Stimulated activated naive CD8-positive, alpha-beta T cell treated with anti-CD3 and anti-CD28 coated beads, Interleukin-15, amount 100 ng/mL, for 72 hours (primary cell): ENCODE measurements at places on chromosomes 2 and 18.

DNA sequence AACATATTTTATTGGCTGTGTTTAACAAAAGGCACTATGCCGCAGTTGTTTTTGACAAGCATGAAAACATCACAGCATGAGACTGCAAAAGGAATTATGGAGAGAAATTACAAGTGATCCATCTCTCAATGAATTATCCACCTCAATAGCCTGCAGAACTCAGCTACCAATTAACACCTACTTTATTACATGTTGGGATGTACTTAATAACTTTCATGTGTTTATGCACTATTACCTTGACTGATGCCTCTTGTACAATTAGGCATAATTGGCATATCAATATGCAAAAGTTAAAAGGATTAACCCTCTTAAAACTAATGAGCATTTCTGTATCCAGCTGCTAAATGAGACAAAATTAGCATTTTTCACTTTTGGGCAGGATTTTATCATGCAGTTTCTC lies 27.8 kb downstream of the ARHGAP15 start:
- DNase-seq: no peak

GRCh38 chr2:204849892-204850291 lies 304.6 kb downstream of the PARD3B start:
- DNase-seq: no peak

DNA sequence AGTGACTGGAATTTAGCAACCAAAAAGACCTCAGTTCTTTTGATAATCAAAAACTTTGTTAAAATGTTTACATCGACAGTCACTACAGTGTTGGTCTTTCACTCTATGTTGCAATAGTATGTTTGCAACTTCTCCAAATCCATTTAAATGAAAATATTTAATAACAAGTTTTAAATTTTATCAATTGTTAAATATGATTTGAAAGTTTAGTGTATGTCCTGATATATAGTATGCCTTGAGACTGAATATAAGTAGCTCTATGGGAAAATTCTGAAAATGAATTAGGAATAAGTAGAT lies 109.9 kb downstream of the ANKRD44 start:
- DNase-seq: no peak

DNA sequence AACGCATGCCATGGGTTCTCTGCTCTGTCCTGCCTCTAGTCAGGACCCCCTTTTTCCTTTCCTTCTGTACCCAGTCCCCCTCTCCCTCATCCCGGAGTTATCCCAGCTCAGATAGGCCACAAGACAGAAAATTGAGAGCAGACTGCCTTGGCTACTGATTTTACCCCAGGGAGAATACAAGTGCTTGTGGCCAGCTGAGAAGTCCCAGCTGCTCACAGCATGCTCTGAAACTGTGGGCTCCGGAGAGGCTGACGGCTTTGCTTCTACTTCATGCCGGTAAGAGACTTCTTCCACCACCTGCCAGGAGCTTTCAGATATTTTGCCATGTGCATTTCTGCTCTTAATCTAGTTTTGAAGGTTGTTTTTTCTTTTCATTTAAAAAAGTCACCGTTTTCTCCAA lies 20.0 kb upstream of the SIX2 start:
- DNase-seq: no peak

- DNase-seq: no peak
Measured at GRCh38 chr2:232389327-232389726, 10.8 kb downstream of the ALPP start.

GRCh38 chr2:7867867-7868266 lies 814.0 kb upstream of the ID2 start:
- DNase-seq: no peak

- peak; percentile 41 for DNase-seq
Measured at GRCh38 chr2:54503192-54503591, 47.1 kb downstream of the SPTBN1 start.

DNA sequence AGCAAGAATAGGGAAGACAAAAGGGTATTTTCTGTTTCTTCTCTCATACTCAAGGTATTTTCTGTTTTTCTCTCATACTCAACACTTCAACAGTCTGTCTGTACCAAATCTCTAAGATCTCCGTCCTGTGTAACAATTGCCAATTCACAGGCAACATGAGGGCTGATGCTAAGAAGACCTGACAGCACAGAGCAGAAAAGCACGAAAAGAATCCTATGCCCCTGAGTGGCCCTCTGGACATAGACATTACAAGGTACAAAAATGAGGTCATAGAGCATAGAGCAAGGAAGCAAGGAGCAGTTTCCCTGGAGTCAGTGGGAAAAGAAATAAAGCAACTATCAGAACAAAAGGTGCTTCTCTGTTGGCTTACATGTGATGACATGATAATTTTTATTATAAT lies 1612.6 kb upstream of the CELF4 start:
- DNase-seq: no peak

DNA sequence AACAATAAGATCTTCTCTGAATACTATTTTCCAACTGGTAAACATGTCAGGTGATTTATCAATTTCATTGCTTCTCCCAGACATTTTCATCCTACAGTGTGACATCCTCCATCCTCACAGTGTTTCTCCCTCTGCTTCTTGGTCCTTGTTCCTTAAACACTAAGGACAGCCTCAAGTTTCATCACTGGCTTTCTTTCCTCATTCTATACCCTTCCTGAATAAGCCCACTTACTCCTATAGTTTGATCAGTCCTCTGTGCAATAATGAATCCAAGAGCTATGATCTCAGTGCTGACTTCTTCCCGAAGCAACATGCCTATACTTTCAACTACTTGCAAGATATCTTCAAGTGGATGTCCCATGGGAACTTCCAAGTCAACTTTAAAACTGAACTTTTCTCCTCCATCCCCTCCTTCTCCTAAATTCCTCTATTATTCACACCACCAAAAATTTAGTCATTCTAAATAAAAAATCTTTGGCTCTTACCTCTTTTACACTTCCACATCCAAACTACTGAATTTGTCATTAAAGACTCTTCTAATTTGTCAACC lies 87.6 kb downstream of the FAM228A start:
- no peak for DNase-seq
